ENCODE measurements at places on chromosomes 12 and 14. TPM values are rescaled to one million over a fixed set of nuclear protein-coding genes. Genes with fewer than 3 reads are reported as not detected.

DNA sequence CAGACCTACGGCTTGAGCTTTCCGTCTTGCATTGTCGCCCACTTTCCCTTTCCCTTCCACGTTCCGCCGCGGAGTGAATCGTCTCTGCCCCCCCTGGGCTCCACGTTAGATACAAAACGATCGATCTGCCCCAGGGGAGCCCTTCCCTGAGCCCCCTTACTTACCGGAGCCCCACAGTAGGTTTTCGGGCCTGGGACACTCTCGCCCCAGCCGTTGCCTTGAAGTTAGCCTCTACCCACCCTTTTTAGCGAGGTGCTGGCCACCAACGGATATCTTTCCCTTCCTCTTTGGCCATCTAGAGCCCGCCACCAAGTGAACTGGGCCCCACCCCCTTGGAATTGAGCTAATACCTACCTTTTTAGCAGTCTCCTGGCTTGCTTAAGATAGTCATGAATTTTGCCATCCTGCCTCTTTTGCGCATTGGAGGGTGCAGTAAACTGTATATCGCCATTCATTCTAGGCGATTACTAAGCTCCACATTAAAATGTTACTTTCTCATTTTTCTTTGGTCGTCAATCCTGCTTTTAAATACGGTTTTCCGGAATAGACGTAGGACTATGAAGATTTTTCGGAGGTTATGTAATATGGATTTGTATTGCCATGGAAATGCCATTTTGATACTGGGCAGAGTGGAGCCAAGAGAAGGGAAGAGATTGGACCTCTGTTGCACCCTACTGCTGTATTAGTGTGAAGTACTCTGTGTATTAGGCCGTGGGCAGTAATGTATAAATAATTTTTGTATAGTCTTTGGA lies 764 bp downstream of the RBM25 start:
- peak; percentile 42 for DNase-seq

- no peak for DNase-seq
Measured at GRCh38 chr12:90045559-90045958, 336.9 kb upstream of the ATP2B1 start.

DNA sequence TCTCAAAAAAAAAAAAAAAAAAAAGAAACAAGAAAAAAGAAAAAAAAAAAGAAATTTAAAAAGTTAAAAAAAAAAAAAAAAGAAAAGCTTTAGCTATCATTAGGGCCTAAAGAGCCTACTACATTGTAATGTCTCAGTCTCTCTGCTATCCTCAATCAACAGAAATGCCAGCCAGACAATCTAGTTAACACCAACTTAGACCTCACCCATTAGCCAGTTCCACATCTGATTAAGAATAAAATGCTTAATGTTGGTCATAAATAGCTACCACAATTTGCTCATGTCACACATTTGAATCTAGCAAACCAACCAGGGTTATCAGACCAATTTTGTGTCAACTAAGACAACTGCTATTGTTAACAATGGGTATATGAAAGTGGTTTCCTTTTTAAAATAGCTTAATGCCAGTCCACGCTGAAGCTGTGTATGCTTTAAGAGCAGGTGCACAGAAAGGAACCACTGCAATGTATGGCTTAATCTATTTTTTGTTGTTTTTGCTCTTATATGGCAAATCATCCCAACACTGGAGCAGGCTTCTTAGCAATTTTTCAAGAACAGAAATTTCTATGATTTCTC lies 45.5 kb upstream of the SELPLG start:
- DNase-seq, result no peak

Gene RPL10L
- not detected for total RNA-seq

DNA sequence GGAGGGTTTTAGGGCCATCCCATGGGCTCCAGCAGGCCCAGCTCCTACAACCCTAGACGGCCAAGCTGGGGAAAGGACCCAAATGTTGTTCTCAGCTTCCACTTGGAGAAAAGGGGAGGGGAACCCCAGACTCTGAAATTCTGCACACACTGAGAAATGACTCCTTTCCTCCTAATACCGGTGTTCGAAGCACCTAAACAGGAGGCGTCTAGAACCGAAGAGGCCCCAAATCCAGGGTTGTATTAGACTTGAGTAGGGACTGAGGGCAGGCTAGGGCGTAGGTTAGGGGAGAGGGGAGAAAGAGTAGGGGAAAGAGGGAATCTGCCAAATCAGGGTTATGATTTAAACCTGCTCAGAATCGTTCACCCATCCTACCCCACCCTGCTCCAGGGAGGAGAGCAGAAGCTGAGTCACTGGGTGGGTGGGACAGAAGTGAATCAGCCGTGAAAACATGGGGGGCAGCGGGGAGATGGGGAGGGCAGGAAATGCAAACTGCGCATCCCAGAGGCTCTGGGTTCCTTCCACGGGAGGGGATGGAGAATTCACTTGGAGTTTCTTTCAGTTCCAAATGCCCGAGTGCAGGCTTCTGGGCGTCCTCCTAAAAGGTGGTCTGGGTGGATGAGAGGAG lies 1.0 kb downstream of the IGFBP6 start:
- peak; percentile 69 for DNase-seq

Gene TRIM9
- not detected for total RNA-seq

DNA sequence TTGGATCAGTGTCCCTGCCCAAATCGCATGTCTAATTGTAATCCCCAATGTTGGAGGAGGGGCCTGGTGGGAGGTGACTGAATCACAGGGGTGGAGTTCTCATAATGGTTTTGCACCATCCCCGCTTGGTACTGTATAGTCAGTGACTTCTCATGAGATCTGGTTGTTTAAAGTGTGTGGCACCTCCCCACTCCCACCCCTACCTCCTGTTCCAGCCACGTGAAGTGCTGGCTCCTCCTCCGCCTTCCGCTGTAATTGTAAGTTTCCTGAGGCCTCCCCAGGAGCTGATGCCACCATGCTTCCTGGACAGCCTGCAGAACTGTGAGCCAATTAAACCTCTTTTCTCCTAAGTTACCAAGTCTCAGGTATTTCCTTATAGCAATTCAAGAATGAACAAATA lies 67.2 kb downstream of the FERMT2 start:
- no peak for DNase-seq

DNA sequence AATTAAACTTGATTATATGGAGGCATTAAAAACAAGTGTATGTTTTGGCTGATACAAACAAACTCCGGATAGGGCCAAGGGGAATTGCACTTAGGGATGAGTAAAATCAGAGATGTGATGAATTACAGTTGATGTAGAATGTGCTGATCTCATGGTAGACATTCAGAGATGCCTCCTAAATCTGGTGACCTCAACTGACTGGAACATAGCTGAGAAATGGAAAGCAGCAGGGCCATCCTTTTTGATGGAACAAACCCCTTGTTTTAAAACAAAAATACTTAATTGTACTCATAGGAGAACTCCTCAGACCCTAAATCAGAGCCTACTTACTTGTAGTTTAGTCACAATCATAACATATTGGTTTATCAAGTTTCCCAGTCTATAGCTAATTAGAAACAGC lies 122.8 kb downstream of the C12orf75 start:
- DNase-seq, result no peak

GRCh38 chr14:61203081-61203753 lies 77.9 kb downstream of the TMEM30B start:
- no peak for DNase-seq
